ENCODE measurements at places on chromosomes 12 and 14.
A peak's percentile ranks its signal among the peaks of the same experiment; 100 is the strongest.

DNA sequence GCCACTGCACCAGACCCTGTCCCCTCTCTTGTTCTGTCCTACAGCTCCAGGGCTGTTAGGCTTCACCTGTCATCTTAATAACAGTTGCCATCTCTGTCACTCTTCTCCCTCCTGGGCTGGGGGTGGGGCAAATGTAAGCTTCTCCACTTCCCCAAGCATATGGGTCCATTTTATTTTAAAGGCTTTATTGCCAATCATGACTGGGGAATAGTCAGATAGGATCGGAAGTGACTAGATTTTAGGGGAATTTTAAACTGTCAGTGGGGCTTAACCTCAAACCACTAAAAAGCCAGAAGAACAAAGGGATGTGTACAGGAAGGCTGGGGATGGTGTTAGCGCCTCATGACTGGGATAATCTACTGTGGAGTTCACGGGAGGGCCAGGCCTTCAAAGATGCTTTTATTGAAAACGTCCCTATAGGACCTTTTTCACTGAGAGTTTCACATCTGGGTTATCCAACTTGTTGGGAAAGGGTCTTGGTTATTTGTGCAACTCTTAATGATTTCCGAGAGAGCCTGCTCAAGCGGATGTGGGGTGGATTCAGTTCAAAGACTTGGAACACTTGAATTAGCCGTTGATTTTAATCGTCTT, 41.6 kb downstream of the CHST11 start:
- peak; percentile 79 for DNase-seq

DNA sequence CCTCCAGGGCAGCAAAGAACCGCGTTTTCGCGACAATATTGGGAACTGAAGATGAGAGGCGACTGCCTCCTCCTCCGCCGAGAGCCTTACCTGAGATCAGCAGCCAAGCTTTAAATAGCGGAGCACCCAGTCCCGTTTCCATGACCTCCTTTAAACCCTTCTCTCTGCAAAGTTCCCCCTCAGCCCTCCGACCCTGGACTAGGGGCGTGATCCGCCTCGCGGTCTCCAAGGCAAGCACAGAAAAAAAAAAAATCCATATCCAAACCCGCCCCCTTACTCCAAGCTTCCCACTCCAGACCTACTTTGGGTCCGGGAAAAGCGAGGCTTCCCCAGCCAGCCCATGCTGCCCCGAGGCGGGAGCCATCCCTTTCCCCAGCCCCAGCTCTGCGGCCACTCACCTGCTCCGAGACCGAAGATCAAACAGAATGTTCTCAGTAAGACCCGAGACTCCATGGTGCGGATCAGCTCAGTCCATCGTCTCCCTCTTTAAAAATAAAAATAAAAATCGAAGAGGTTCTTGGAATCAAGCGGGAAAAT, 630 bp downstream of the NELL2 start:
- DNase-seq: peak; percentile 30

DNA sequence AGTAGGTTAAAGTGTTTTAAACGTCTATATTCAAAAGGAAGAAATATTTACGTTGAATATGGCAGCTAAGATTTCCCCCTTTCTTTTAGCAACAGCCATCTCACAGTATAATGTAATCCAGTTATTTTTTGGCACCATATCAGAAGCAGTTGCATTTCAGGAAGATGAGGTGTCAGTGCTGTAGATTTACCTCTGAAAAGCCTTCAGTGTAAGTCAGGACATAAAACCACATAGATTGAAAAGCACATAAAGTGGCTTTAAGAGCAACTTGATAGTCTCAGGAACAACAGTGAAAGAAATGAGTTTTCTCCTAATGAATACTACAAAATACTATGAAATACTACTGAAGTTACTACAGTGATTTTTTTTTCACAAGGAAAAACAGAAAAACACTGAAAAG, 6.9 kb downstream of the MLH3 start:
- peak; percentile 57 for DNase-seq

GRCh38 chr12:113796066-113796827, 169.9 kb downstream of the RBM19 start:
- DNase-seq: no peak

GRCh38 chr12:52207895-52208294, 16.1 kb upstream of the KRT80 start:
- DNase-seq: peak; percentile 83

DNA sequence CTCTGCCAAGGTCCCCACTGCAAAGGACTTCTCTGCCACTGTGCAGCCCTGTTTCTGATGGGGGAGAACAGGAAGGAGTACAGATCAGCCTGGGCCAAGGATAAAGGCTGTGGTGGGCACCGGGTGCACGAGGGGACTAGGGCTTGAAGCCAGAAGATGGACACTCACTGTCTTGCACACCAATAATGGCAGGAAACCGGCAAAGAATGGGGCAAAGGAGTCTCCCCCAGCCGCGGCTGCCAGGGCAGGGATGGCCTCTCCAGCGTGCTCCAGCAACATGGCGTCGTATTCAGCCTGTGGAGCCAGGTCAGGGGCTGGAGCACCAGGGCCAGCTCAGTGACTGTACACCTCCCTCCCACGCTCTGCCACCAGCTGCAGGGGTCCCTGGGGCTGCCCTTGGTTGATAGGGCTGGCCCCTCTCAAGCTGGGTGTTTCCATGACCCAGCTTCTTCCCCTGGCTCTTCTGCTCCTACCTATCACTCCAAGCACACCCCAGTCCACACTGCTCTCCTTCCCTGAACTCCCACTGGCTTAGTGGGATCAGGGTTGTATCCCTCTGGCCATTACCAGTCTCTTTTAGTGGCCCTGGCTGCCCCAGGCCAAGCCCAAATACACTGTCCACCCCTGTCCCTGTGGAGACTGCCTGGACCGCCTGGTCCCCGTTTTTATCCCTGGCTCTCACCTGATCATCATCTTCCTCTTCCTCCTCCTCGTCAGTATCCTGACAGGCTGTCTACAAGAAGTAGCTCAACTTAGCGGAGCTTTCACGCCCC, 6.3 kb downstream of the IPO4 start:
- DNase-seq: no peak

DNA sequence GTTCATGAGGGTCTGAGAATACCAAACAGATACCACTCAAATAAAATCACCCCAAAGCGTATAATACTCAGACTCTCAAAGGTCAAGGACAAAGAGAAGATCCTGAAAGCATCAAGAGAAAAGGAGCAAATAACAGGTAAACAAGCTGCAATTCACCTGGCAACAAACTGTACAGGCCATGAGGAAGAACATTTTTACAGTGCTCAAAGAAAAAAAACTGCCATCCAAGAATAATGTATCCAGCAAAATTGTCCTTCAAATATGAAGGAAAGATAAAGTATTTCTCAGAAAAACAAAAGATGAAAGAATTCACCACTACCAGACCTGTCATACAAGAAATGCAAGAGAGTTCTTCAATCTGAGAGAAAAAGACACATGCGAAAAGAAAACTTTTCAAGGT, 206.4 kb downstream of the PTPRO start:
- DNase-seq: no peak

GRCh38 chr14:48876806-48877340, 709.3 kb downstream of the RPS29 start:
- no peak for DNase-seq

- peak; percentile 56 for DNase-seq
Measured at GRCh38 chr12:7959701-7960121, 23.7 kb upstream of the SLC2A3 start.
